ENCODE measurements at places on chromosomes 3 and 15.

GRCh38 chr3:55183201-55183600 lies 255.3 kb upstream of the LRTM1 start:
- DNase-seq, result no peak

GRCh38 chr3:32180141-32180784 lies 58.2 kb upstream of the CMTM8 start:
- DNase-seq, result no peak

DNA sequence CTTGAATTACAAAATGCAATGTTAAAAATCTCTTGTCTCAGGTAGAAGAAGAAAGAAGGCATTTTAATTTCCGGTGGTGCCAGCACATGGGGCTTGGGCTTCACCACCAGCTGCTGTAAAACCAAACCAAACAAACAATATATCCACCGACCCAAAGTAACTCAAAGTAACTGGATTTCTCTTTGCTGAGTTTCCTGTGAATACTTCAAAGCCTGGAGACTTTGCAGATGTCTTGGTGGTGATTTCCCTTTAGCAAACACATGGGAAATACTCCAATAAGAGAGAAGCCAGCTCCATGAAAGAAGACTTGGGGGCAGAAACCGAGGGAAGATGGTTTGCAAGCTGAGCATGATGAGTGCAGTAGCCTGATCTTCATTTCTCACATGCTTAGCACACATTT lies 62.6 kb downstream of the EIF4E3 start:
- no peak for DNase-seq

DNA sequence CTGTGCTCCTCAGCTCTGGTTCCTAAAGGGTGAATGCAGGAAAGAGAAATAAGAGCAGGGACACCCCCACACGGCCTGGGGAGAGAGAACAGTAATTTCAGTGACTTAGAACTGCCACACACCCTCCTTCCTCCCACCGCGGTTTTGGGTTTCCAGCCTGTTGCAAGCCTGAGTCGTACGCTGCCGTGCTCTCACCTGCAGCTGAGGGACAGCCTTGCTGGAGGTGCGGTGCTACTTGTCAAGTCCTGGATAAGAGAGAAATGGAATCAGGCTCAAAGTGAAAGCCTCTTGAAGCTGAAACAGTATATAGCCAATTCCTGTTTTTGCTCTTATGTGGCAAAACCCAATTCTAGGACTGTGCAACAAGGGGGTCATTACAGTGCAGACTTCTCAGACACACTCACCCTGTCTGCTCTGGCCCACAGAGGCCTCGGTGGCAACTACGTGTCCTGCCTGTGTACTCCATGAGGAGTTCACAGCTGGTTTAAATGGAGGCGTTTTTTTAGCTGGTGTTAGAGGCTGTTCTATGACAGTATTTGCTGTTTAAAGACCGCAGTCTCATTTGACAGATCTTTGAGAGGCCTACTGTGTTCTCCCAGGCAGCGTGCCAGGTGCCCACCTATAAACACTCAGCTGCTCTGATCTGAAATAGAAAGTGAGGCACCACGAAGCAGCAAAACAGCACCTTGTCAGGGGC lies 42.9 kb downstream of the TBC1D2B start:
- no peak for DNase-seq

Data from Ammon's horn (tissue), 1 donor.